ENCODE measurements at places on chromosomes 5 and 9. TPM values are rescaled to one million over a fixed set of nuclear protein-coding genes. Genes with fewer than 3 reads are reported as not detected.

DNA sequence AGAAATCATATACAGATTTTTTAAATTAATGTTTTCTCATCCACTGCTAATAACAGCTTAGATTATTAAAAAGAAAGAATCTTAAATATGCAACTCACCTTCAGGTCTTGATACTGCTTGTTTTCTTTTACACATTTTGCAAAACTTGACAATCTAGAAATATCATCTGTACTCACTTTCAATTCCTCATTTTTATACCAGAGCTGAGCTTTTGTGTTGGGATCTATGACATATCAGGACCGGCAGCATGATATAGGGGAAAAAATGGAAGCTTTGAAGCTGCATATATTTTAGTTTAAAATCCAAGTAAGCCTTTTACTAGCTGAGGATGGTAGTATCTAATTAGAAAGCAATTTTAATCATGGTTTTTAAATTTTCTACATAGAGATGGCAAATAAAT is 75.7 kb upstream of the SMARCA2 start:
- no peak for DNase-seq

- DNase-seq: no peak
These were observed 312.1 kb upstream of the TUSC1 start for GRCh38 chr9:25990376-25990775.

DNA sequence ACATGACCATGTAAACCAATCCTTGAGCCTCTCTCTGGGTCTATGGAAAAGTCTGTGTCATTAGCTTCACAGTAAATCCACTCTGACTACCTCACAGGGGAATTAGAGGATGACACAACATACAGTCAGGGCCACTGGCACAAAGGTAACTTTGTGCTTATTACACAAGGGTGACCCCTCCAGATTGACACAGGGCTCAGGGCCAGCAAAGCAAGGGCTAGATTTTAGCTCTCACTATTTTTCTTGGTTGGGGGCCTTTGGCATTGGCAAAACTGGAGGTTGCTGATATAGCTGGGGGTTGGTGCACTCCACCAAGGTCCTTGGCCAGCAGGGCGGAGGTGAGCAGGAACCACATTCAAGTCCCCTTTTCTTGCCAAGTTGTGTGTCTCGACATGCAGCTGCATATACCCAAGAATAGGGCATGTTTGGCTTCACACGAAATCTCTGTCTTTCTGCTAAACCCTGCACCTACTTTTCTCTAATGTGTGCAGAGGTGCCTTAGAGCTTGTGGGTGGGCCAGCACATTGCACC is 15.2 kb upstream of the OSMR start:
- DNase-seq: no peak

DNA sequence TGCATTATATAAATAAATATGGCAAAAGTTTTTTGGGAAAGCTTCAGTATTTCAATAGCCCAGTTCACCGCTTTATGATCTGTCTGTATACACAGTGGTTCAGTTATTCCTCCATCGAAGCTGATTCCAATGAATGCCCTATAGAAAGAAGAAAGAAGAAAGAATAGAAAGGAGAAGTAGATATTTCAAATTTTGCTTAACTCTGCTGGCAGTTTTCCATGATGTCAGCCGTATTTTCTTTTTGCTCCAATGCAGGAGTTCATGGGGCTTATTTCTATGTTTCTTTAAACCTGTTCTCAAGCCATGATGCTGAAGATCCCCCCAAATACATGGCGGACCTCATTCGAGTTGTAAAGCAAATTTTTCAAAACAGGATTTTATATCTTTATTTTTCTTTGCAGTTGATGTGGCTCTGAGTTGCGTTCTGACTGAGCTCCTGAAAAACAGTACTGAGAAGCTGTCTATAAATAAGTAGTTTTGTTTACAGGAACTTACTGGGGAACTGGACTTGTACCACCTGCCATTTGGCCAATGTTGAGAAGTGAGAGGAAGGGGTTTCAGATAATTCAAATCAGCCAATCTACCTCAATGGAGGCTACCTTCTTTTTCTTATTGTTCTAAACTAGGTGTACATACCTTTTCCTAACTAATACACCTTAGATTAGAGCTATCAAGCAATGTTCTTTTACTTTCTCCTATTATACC is 418.5 kb upstream of the MEF2C start:
- DNase-seq: no peak

GRCh38 chr9:117951127-117951526 is 246.9 kb downstream of the TLR4 start:
- DNase-seq: no peak

DNA sequence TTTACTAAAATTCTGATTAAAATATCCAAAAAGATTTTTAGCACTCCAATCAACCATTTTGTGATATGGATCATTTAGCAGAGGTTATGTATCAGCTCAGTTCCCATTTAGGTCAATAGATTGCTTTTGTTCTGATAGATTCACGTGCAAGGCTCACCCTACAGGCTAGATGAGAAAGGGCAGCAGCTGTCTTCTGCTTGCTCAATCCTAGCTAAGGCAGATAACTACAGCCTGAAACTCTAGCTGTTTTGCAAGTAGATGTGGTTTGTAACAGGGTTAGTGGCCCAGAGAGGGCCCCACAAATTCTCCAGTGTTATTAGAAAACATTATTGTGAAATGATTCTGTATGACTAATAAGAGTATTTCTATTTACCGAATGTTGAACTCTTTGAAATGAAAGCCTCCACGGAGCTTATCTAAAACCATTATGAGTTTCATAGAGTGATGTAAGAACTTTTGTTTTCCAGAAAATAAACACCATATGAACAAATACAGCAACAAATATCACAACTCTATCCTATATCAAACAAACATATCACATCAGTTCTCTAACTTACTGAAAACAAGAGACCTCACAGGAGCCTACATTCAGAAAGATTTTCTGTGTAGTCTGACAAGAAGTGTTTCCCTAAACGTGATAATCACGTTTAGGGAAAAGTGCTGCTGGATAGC is 841.9 kb upstream of the ACO1 start:
- no peak for DNase-seq

GRCh38 chr9:4935001-4935672 is 49.9 kb upstream of the JAK2 start:
- DNase-seq: no peak

DNA sequence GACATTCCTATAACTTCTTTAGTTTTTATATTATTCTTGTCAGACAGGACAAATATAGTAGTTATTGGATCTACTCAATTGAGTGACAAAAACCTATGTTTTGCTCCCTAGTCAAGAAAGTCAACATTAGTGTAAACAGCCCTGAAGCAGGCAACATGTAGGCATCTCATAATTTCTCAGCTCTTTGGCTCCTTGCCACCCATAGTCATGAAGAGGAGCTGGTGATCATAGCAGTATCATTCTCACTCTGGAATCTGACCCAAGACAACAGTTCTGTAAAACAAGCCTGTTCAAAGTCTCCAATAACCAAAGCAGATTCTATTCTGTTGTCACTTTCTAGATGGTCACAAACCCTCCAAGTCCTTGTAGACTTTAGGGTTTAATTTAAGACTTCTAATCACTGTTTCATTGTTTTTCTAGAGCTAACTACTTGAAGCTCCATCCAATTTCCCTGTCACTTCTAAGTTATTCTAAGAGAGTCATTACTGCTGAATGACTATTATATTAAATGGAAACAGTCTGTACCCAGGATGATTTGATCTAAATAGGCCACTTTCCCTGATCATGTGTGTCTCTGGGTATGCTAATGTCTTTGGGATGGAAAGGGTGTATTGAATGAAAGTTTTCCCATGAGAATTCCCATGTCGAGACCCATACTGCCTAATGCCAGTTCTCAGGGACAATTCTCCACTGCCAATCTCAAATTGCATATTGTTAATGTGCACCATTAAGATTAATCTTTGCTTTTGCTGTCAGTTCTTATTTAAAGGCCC is 533.3 kb downstream of the ACTL7B start:
- no peak for DNase-seq

- DNase-seq: no peak
These were observed 76.1 kb downstream of the OR2K2 start for GRCh38 chr9:111253742-111254437.

- DNase-seq: no peak
These were observed 165.8 kb upstream of the MAP3K1 start for GRCh38 chr5:56649569-56649968.

DNA sequence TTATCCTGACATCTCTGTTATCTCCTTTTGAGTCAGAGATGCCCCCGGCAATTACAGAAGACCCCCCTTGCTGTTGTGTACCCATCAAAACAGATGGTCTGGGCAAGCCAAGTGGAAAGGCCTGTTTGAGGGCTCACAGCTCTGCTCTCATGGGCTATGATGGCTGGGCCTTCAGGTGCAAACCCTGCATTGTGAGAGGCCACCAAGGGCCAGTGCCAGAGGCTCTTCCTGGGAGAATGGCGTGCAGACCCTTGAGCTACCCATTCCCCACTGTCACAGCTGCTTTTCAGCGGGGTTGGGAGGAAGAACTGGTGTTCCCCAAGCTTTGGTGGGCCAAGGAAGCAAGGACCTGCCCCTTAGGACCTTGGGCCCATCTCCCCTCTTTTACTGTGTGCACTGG is 174.7 kb upstream of the PPP1R26 start:
- no peak for DNase-seq

The TLX3 gene
- 5.2 TPM for total RNA-seq

The OR1Q1 gene
- not detected for total RNA-seq

Data from cerebellum (tissue), 4 donors.